ENCODE measurements at places on chromosomes 4 and X. TPM values are rescaled to one million over a fixed set of nuclear protein-coding genes. Genes with fewer than 3 reads are reported as not detected.

The SMR3A gene
- total RNA-seq = not detected

The ANXA10 gene
- total RNA-seq = not detected

The PGK1 gene
- total RNA-seq = 1,177 TPM

DNA sequence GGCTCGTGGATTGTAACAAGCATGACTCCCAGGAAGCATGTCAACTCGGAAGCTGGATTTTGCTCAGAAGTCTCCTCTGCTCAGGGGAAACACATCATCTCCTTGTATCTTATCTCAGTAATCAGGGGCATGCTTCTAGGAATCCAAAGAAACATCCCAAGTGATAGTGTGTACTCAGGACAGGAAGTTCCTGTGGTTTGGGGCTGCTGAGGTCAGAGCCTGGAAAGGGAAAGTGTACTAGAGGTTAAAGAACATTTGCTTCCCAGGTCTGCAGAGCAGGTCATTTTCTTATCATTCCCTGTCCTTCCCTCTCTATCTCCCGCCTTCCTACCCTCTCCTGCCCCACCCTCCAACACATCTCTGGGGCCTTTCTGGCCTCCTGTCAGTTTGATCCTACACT is 38.8 kb downstream of the SLC34A2 start:
- peak; percentile 42 for DNase-seq

DNA sequence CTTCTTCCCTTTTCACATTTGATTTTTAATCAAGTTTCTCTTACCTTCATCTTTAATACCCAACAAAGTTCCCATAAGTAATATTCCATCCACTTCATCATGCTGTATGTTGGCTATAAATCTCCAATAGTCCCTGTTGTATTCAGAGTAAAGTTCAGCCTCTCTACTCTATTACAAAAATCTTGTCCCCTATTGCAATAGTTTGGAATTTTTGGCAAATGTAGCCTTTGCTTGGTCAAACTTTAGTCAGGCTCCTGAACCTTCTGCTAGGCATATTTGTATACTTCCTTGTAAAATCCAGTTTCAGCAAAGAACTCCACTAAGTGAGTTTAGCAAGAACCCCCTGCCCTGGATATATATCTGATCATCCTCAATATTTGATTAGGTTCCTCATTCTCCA is 54.0 kb upstream of the PACRGL start:
- DNase-seq = no peak
